Naive B cell (primary cell): ENCODE measurements at places on chromosomes 1 and 21.

DNA sequence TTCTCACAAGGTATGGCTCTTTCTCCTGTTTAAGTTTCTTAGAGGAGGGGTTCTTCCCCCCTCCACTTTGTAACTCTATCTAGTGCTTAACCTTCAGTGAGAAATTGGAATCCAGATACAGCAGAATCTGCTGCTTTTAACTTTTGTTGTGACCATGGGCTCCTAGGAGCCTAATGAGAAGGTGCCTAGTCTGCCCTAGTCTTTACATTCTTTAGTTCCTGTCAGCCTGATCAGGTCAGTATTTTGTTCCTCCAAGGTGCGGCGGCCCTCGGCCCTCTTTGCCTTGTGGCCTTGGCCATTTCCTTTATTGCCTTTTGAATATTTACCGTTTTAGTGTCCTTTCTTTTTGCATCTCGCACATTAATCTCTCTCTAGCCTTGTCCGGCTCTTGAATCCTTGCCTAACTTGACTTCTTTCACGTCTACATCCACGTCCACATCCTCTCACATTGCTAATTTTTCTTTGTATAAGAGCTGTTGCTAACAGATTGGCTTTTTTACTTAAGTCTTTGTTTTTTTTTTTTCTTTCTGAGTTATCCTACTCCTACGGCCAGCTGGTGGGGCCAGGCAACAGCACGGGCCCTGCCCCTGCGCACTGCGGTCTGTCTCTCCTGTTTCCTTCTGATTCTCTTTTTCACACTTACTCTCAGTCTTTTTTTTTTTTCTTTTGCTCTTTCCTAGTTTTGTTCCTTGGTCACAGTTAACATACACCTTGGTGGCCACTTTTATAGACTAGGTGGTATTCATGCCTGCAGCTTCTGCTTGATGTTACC, 49.0 kb downstream of the SFPQ start:
- DNase-seq: no peak

DNA sequence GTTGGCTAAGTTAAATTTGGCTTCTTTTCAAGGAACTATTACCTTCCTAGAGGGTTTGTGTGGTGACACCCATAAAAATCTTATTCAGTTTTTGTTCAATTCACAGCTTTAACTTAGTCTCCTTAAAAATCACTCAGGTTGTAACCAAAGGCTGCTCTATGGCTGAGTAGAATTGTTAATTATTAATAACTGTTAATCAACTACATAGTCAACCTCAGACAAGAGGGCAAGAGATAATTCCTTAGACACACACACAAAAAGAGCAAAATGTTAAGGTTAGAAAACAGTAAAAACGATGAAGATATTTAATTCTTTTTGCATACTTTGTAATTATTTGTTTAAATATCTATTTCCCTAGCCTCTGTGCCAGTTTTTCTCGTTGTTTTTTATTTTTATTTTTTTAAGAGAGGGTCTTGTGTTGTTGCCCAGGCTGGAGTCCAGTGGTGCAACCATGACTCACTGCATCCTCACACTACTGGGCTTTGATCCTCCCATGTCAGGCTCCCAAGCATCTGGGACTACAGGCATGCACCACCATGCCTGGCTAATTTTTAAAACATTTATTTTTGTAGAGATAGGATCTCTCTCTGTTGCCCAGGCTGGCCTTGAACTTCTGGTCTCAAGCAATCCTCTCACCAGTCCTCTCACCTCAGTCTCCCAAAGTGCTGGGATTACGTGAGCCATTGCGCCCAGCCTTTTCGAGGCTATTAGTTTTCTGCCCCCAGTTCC, 215.2 kb downstream of the DISC1 start:
- no peak for DNase-seq

DNA sequence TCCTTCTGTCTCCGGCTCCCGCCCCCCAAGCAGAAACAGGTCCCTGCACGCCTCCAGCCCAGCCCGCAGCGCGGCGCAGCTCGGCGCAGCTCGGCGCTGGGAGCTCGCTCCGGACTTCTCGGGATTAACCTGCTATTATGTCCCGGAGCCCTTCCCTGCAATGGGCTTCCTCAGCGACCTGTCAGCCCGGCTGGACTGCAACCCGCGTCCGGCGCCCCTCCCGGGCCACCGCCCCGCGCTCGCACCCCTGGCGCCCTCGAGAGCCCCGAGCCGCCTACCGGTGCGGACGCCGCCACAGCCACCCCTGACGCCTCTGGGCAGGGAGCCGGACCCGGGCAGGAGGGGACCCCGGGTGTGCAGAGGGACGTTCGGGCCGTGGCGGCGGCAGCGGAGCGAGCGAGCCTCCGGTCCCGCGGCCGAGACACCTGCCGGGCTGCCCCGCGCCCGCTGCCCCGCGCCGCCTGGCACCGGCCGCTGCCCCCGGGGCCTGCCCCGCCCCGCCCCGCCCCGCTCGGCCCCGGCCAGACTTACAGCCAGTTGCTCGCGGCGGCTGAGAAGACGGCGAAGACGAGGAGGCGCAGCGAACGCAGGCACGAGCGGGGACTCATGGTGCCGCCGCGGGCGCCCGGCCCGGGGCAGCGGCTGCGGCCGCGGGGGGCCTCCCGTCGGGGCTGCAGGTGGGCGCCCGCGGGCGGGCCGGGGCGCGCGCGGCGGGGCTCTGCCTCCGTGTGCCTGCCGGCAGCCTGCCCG, 407 bp downstream of the WNT4 start:
- no peak for DNase-seq

- DNase-seq: no peak
Measured at GRCh38 chr1:23701310-23701709, 9.7 kb downstream of the RPL11 start.

DNA sequence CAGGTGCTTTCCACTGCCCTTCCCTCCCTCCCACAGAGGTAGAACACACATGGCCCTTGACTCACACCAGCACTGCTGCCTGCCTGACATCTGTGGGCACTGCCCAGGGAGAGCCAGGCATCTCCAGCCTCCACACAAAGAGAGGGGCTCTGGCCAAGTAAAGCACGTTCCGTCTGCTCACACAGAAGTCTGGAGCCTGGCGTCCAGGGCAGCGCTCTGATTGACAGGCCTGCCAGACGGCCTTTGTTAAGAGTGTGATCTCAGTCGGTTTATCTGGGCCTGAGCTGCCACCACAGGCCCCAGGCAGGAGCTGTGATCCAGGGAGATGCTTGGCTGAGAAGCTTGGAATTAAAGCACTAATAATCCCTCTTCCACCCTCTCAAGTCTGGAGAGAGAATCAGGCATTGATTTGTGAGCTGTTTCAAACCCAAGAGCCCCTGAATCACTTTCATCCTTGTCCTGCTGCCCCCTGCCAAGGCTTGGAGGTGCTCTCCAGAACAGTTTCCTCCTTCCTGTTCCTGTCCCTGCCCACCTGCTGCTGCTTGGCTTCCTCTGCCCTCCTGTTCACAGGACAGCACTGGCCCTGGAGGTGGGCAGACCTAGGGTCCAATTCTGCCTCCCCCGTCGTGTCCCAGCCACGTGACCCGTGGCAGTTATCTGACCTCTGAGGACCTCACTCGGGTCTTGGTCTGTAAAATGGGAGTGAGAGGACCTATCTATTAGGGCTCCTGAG, 3.7 kb downstream of the DMRTB1 start:
- DNase-seq: no peak

DNA sequence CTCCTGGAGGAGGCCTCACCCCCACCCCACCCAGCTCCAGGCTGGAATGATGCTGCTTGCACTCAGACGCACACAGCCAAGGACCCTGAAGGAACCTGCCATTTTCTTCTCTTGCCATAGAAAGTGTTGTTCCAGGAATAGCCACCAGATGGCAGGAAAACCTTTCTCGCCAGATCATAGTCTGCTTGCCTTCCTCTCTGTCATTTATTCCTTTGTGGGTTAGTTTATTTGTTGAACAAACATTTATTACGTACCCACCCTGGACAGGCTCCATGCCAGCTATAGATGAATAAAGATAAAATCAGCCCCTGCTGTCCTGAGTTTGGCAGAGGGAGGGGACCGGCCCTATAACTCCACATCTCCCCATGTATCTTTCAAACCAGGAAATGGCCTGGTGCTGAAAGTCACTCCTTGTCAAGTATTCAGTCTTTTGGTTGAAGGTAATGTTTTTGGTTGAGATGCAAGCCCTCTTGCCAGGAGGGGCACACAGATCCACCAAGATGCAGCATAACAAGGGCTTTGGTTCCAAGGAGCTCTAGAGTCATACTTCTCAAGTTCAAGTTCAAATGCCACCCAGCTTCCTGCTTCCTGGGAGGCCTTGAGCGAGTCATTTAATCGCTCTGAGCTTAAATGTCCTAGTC, 7.0 kb upstream of the KCNC4 start:
- DNase-seq: peak; percentile 66
